ENCODE measurements at places on chromosomes 12 and 14.

DNA sequence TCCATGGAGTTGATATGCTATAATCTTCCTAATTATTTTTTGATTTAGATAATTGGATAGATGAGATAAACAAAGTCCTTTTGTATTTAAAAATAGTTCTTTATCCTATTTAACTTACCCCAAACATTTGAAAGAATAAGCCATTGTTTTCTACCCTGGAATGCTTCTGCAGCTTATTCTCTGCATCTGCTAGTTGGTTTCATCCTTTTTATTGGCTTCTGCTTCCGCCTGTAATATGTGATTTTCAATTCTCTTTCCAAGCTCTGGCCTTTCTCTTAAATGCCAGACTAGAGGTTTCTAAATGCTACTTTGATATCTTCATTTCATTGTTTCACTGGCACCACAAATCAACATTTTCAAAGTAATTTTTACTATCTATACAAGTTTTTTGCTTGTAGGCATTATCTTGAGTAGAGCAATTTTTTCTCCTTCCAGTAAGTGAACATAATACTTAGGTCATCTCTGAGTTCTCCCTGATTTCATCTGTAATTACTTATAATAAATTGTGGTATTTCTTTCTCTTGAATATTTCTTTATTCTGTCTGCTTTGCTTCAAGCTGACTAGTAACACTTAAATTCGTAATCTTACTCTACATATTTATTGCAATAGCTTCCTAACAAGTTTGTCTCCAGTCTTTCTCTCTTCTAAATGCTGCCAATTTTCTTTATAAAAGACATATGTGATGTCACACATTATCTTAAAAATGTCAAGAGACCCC, 958.4 kb downstream of the SLC6A15 start:
- DNase-seq, result no peak

- no peak for DNase-seq
These were observed 51.6 kb upstream of the ABCC9 start for GRCh38 chr12:21992823-21993222.

DNA sequence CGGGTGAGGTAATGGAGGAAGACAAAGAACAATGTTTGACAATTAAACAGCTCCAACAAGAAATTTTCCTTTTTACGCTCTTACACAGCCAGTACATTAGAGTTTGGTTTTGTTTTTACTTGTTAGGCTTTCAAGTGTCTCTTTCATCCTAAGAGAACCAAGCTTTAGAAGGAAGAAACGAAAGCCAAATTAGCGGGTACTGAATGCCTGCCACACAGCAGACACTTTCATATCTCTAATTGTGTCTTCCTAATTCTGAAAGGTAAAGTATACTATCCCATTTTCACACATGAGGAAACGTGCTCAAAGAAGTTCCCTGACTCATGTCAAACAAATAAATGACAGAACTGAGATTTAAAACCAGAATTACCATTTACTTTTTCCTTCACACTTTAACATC, 65.0 kb downstream of the CDK17 start:
- DNase-seq, result no peak

DNA sequence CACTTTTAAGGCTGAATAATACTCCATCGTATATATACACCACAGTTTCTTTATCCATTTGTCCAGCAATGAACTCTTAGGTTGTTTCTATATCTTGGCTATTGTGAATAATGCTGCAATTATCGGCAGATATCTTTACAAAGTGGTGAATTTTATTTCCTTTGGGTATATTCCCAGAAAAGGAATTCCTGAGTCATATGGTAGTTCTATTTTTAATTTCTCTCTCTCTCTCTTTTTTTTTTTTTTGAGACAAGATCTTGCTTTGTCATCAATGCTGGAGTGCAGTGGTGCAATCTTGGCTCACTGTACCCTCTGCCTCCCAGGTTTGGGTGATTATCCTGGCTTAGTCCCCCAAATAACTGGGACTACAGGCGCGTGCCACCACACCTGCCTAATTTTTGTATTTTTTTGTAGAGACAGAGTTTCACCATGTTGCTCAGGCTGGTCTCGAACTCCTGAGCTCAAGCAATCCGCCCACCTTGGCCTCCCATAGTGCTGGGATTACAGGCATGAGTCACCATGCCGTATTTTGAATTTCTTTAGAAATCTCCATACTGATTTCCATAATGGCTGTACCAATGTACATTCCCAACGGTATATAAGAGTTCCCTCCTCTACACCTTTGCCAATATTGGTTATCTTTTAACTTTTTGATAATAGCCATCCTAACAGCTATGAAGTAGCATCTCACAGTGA, 98.4 kb downstream of the EFCAB11 start:
- DNase-seq, result no peak

DNA sequence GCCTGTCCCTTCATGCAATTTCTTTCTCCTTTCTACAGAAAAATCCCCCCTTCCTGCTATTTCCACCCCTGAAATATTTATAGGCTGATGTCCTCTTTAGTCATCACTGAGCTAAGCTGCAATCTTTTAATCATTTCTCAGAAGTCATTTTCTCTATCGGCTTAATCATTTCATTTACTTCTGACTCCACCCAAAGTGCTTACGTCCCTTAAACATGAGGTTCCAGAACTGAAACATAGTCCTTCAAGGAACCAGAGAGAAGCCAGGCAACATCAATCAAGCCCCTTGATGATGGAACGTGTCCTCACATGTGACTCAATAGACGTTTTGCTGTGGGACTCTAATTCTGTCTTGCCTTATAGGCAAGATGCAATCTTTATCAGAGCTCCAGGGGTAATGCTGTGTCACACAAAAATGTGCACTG, 148.7 kb upstream of the KRR1 start:
- no peak for DNase-seq

DNA sequence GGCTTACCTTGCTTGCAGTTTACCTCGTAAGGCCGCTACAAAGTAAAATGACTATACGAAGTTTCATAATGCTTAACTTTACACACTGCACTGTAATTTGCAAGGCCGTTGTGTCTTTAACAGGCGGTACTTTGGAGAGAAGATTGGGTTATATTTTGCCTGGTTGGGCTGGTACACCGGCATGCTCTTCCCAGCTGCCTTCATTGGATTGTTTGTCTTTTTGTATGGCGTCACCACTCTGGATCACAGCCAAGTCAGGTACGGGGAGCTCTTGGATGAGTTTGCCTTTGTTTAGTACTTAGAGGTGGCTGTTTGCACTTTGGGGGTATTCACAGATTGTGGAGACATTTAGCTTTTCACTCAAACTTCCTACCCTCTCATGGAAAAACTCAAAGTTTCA, 167.8 kb downstream of the SLC5A8 start:
- DNase-seq, result no peak

- DNase-seq, result no peak
These were observed 142.4 kb downstream of the PLCZ1 start for GRCh38 chr12:18595412-18595811.

GRCh38 chr14:69317780-69318179, 57.8 kb downstream of the GALNT16 start:
- no peak for DNase-seq

GRCh38 chr12:105835580-105836241, 303.0 kb downstream of the NUAK1 start:
- DNase-seq, result no peak

DNA sequence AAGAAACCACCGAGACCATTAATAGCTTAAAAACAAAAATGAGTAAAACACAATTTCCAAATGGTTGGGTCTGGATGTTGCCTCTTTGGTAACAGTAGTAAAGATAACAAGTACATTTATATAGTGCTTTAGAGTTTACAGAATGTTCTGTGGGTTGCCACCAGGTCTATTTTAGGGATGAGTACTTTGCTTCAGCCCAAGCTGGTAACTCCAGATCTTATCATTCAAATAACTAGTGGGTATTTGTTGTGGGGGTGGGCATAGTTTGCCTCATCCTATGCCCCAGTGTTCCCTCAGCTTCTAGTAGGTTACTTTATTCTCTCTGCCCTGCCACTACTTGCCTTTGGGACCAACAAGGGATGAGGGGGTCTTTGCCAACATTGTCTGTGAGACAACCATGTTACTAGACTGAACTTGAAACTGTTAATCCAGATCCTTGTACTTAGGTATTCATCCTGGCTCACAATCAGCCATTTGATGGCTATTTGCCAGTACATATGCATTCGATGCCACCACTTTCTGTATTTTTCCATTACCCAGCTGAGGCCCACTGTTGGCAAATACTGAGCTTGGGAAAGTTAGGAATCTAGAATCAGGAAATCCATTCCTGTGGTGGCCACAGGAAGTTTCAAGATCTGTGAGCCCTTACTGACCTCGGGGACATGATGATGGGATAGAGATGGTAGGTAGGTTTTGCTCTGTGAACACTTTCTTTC, 17.6 kb upstream of the AKAP6 start:
- no peak for DNase-seq

DNA sequence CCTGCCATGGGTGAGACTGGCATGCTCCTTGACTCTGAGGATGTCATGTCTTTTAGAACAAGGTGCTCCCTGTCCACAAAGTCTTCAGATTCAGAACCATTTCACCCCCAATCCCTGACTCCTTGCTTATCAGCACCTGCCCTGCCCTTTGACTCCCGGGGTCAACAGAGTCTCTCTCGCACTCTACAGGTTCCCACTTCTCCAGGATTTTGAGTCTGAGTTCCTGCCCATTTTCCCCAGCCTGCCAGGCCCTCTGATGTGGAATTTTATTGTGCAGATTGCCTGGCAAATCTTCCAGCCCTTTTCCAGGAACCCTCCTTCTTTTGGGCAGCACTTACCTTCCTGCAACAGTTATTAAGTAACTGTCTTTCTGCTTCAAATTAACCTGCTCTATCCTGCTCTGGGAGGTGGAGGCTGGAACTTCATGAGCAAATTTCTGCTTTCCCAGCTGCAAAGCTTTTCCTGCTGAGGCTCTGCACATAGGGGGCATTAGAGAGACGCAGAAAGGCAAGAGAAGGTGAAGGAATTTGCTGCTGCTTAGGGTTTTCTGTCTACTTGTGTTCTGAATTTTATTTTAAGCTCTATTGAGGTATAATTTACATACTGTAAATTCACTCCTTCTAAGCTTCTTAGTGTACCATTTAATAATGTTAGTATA, 259.1 kb downstream of the PCNX1 start:
- peak; percentile 73 for DNase-seq

- DNase-seq, result no peak
These were observed 51.2 kb upstream of the RTRAF start for GRCh38 chr14:51938137-51938536.

GRCh38 chr14:95380350-95381042, 60.8 kb upstream of the CLMN start:
- DNase-seq, result no peak

- DNase-seq, result no peak
These were observed 28.2 kb downstream of the DAD1 start for GRCh38 chr14:22560662-22561365.

DNA sequence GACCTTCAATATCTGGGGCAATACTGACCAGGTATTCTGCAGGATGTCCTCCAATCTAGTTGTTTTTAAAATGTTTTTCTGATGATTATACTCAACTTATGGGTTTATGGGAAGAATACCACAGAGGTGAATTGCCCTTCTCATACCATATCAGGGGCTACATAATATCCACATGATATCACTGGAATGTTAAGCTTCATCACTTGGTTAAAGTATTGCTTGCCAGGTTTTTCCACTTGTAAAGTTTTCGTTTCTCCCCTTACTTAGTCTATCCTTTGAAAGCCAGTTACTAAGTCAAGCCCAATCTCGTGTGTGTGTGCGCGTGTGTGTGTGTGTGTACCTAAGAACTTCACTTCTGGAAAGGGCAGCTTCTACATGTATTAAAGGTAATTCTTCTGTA, 980.9 kb upstream of the FBXO33 start:
- no peak for DNase-seq

DNA sequence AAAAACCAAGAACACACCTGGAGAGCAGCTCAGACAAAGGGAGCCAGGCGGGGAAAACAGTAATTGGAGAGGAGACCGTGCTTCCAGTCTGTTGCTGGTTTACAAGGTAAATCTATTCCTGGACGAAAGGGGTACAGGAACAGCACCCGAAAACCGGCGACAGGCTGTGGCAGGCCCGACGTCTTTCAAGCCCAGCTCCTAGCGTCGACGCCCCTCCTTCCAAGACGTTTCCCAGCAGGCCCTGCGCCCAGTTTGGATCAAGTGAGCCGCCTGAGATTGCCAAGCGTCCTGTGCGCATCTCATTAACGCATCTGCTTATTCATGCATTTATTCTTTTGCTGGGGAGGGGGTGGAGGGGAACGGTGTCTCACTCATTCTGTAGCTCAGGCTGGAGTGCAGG, 1.4 kb downstream of the C12orf56 start:
- DNase-seq, result peak; percentile 30

DNA sequence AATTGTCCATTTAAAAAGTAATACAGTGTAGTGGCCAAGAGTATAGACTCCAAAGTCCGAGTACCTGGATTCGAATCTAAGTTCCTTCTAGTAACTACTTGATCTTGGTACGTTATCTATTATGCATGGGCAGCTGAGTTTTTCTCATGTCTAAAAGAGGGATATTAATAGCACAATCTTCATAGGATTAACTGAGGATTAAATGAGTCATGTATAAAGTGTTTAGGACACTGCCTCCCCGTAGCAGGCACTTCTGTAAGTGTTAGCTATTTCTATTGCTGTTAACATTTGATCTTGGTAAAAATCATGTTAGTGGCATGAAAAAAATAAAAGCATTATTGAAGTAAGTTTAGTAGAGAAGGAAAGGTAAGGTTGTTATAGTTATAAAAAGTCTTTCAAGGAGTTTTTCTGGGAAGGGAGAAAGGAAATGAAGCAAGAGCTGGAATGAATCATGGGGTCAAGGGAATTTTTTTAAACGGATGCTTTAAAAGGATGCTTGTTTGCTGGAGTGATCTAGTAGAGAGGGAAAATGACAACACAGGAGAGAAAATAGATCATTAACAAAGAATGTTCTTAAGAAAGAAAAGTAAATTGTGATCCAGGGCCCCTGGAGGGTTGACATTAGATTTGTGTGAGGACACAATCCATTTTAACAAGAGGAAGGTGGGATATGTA, 502.2 kb upstream of the USP15 start:
- DNase-seq, result no peak

DNA sequence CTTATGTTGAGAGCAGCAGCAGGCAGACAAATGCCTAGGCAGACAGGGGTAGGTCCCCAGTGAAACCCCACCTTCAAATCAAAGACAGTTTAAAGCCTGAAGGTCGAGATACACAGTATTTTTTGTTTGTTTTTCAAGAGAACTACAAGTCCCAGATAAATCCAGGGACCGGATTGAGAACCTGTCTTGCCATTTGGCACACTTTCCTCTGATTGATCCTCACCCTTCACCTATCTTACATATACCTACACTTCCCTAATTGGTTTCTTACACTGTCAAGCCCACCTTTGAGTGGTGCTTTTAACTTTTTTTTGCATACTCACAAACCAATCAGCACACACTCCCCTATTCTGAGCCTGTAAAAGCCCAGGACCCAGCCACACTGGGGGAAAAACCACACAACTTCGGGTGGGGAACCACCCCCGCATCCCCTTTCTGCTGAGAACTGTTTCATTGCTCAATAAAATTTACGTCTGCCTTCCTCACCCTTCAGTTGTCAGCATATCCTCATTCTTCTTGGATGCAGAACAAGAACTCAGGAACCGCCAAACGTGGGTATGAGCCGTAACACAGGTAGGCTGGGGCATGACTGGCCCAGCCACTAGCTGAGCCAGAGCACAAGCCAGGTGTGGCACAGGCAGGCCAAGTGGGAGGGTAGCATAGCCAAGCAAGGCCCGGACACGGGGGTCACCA, 11.1 kb downstream of the DICER1 start:
- DNase-seq, result no peak

GRCh38 chr12:3077572-3078081, 448 bp downstream of the TSPAN9 start:
- DNase-seq, result peak; percentile 58
